Activated naive CD4-positive, alpha-beta T cell treated with Interleukin-2 at 50 U/mL for 16 hours (primary cell): ENCODE measurements at places on chromosomes 1 and 21.

DNA sequence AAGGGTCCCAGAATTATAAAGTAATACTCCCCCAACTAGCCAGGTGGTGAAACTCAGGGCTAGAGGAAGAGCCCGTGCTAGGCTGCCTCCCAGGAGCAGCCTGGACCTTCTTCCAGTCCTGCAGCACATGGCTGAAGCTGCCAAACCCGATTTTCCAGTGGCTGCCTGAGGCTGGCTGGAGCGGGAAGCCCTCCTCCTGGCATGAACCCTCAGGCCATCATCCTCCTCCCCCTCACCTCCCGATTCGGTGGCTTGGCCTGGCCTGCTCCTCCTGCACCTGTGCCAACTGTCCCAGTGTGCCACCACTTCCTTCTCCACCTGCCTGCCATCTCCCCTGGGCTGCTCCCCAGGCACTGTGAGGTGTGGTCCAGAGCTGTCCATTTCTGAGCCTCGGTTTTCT lies 3.0 kb upstream of the TSPAN1 start:
- no peak for DNase-seq

DNA sequence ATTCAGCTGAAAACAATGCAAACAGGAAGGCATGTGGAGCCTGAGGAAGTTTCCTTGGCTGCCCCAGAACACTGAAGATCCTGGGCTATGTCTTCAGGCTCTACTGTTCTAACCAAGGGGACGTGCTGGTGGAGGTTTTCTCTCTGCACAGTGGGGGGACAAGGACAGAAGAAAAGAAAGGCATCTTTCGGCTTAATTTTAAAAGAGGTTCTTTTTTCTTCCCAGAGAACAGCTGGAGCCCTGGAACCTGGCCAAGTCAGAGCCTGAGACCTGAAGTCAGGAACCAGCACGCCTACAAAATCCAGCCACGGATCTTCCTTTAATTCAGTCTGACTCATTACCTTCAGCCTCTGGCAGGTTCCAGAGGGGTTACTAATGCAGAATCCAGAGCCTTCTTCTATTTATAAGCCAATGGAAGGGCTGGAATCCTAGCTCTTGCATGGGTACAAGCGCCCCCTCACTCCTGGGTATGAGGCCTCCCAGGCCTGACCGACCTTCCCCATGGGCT lies 19.8 kb downstream of the CTNNBIP1 start:
- DNase-seq, result no peak

- DNase-seq, result no peak
These were observed 127.6 kb upstream of the KCTD3 start for GRCh38 chr1:215439549-215439948.

GRCh38 chr1:158019171-158019868 lies 25.9 kb downstream of the KIRREL1 start:
- no peak for DNase-seq

- DNase-seq, result no peak
These were observed 5.9 kb downstream of the PDC start for GRCh38 chr1:186454981-186455380.

- no peak for DNase-seq
These were observed 115.4 kb upstream of the NEGR1 start for GRCh38 chr1:72397786-72398185.

GRCh38 chr1:110393691-110394492 lies 3.1 kb upstream of the SLC16A4 start:
- no peak for DNase-seq

- DNase-seq, result no peak
These were observed 7.0 kb downstream of the TCHH start for GRCh38 chr1:152107984-152108881.

DNA sequence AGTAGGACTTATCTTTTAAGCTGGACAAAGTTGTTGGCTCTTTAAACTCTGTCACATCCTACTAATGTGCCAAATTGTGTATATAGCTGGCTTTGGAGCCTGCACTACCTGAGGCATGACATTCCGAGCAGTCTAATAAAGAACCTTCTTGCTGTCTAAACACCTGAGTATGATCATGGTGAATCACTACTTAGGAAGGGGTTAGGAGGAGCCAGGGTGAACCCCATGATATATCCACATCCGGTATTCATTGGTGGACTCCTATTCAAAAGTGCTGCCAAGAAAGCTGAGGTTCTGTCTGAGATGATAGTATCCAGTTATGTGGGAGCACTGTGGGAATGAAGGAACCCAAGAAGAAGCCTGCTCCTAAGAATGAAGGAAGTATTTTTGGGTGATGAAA lies 27.1 kb downstream of the CRNN start:
- no peak for DNase-seq

GRCh38 chr1:171916315-171916771 lies 75.0 kb downstream of the DNM3 start:
- no peak for DNase-seq

DNA sequence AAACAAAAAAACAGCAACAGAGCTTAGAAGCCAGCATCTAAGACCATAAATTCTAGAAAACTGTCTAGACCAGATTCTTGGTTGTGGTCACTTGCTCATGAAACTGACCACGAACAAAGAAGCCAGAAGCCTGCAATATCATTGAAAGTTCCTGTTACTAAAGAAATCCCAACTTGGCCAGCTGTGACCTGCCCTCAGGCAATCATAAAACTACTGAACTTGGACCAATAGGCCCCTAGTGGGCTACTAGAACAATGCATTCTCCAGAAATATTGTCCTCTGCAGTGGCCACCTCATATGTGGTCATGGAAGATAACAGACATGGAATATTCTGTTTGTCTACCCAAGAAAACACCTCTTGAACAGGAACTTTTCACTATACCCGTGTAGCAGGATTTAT lies 87.7 kb downstream of the SPATA17 start:
- DNase-seq, result no peak

- no peak for DNase-seq
These were observed 697 bp downstream of the PRDM16 start for GRCh38 chr1:3069491-3070308.

DNA sequence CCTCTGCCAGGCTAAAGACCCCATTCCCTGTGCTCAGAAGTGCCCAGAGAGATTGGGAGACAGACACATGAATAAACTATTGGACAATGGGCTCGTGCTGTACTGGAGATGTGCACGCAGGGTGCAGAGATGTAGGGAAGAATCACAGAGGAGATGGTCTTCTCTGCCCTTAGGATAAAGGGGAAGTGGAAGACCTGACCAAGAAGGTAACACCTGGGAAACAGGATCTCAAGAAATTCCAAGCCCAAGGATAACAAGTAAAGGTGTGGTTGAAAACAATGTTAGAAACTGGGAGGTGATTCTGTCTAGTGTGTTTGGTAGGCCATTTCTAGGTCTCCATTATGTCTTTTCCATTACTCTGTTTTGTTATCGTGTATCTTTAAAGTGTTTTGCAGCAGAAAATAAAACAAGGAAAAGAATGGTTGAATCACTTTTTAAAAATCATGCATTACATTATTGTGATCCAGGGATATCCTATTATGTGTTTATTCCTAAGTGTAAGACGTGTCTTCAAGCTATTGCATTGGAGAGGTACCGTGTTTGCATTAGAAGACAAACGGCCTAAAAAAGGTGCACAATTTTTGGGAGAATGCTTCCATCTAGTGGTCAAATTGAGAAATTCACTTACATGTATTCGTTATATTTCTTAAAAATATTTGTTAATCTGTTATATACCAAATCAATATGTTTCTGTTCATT lies 40.8 kb upstream of the KCTD3 start:
- no peak for DNase-seq

- no peak for DNase-seq
These were observed 31.7 kb upstream of the SHCBP1L start for GRCh38 chr1:182984621-182985020.

GRCh38 chr1:1182491-1183220 lies 9.0 kb downstream of the TTLL10 start:
- DNase-seq, result no peak

GRCh38 chr1:36204347-36204909 lies 19.8 kb upstream of the THRAP3 start:
- DNase-seq, result no peak

DNA sequence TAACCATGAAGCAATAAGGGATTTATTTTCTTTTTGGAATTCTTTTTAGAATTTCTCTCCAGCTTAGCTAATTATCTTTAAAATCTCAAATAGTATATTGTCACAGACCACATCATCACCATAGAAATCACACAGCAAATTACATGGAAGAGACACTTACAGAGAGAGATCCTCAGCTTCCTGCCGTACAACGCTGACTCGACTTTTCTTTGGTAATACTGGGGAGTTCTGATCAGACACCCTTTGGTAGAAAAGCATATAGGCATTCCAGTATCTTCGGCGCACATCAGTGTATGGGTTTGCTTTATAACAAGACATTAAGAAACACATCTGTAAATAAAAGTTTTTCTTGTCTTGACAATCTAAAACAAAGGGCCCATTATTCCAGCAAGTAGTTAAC lies 55.7 kb downstream of the PCSK9 start:
- no peak for DNase-seq

DNA sequence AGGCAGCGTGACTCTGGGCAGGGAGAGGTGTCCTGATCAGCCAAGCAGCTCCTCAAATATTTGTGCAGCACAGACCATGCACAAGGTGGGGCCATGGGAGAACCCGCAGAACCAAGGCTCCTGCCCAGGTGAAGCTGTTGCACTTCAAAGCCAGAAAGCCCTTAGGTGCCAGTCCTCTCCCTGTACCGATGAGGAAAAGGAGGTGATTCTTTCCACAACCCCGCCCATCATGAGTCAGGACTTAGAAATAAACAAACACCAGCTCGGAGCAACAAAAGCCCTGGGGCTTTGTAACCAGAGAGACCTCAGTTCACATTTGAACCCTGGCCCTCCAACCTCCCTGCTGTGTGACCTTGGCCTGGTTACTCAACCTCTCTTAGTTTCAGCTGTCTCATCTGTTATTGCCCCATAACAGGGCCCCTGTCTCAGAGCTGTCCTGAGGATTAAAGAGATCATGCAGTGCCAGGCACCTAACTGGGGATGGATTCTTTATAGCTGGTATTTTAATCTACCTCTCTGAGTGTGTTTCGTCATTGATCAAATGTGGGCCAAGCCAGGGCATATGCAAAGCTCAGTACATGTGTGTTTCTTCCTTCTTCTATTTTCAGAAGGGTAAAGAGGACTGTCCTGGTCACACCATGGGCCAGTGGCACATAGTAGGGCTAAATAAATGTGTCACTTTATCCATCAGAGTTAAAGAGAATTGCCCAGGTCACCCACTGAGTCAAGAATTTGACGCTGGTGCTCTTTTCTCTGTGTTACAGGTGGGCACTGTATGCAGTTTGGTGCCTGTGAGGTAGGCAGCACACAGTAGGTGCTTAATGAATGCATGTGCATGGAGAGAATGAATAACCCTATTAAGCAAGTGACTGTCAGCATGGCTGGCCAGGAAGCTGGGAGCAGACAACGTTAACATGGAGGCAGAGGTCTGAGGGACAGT lies 1.4 kb downstream of the LDLRAD1 start:
- no peak for DNase-seq

DNA sequence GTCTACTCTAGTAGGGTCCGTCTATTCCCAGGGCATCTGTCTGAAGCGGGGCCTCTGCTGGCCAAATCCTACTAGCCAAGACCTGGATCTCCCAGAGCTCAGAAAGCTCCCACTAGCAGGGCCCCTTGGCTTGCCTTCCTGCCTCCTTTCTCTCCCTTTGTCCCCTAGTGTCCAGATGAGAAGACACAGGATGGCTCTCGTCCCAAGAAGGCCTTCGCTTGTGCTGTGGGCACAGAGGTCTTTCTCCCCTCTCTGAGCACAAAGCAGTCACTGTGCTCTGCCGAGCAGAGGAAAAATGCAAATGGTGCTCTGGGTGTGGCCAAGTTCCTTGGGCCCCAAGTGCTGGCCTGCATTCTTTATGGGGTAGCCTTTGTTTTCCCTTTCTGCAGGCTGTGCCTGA lies 13.0 kb upstream of the GPR137B start:
- DNase-seq, result no peak

- no peak for DNase-seq
These were observed 12.1 kb upstream of the PTTG1IP start for GRCh38 chr21:44885615-44886014.

- DNase-seq, result no peak
These were observed 5.3 kb downstream of the PRDM16 start for GRCh38 chr1:3074297-3074741.

DNA sequence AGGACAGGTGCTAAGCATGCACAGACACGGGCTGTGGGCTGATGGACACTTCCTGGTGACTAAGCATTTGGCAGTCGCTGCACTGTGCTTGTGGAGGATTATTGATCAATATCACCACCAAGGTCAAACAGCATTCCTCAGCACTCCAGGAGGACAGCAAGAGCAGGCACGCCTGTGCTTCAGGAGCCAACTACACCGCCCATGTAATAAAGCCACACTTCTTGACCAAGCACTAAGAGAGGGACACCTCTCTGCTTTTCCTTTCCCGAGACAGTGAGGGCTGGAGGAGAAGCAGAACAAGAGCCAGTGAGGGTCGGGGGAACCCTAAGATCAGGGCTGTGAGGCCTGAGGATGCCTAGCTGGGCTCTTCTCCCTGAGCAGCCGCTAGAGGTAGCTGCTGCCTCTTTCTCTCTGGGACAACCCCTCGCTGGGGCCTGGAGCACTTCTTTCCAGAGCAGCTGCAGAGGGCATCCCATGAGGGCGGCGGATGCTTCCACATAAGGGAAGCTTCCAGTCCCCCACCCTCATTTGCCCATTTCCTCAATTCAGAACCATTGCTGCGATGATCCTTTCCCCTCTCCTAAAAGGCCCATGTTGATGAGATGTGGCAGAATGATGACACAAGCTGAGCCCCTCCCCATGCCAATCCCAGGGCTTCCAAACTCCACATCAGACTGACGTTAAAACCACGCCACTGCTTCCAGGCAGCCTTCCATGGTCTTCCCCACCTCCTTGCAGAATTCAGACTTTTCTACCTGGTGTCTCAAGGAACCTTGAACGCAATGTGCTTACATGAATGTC lies 19.1 kb downstream of the RAB7B start:
- DNase-seq, result no peak

DNA sequence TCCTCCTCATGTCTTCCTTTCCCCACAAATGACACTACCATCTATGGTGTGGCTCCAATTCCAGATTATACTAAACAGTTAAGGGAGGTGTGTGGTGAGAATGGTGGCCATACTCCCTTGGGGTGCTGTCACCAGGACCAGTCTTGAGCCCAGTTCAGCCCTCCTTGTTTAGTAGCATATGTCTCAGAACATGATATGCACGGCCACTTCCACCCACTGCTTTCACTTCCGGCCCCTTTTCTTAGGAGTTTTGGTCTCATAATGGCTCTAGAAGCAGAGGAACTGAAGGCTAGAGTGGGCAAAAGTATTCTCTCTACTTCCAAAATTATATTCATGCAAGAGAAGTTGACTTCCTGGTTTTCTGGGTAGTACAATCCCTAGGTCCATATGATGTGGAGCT lies 45.3 kb upstream of the CACNA1E start:
- DNase-seq, result no peak

- no peak for DNase-seq
These were observed 3.3 kb downstream of the WNT3A start for GRCh38 chr1:228009828-228010775.

GRCh38 chr1:92949937-92950817 lies 11.1 kb downstream of the DIPK1A start:
- DNase-seq, result no peak

DNA sequence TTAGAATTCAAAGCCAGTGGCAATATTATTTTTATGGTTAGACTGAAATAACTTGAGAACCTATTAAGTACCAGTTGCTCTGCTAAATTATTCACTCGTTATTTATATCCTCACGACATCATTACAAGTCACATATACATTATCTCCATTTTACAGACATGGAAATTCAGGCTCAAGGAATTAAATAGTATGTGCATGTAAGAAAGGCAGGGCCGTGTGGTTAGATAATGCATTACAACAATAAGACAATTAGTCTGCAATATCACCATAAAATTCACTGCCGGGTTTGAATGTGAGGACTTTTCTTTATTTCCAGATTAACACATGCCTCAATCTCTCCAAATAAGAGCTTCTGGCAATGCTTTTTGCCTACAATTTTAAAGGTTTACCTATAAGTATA lies 523.4 kb downstream of the PTBP2 start:
- no peak for DNase-seq
